ENCODE measurements at places on chromosomes 4 and X. TPM values are rescaled to one million over a fixed set of nuclear protein-coding genes. Genes with fewer than 3 reads are reported as not detected.

PGAM4 gene
- not detected for total RNA-seq

CSAG1 gene
- total RNA-seq = not detected

- DNase-seq = peak; percentile 92
Observed at GRCh38 chrX:134622056-134622812, 36.0 kb downstream of the PLAC1 start.

DNA sequence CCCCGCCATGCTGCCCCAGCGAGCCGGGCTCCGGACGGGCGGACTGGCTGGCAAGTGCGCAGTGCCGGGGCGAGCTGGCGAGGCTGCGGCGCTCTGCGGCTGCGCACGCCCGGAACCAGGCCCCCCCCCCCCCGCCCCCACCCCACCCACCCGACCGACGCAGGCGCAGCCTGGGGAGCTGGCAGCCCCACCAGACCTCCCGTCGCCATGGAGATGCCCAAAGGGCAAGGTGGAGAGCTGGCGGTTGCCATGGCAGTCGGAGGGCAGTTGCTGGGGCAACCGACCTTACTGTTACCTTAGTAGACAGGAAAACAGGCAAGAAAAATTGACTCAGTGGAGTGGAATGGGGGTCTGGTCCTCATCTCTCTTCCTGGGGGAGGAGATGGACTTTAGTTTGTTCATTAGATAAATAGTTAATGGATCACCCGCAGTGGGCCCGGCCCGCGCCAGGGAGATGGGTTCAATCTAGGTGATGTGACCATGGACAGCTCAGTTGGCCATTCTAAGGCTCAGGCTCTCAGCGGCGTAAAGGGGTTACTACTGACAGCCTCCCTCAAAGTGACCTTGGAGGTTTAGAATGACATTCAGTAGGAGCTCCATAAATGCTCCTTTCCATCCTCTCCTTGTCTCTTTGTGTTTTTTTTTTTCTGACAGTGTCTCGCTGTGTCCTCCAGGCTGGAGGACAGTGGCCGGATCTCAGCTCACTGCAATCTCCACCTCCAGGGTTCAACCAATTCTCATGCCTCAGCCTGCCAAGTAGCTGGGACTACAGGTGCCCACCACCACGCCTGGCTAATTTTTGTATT, at the start of gene PCSK1N:
Gene PCSK1N (minus strand): TSS at position 87 of the 806 bp plus-strand sequence. CDS start 78 bp downstream, at position 9.
- no peak for DNase-seq

- DNase-seq = no peak
Observed at GRCh38 chr4:7295197-7295910, 103.0 kb downstream of the SORCS2 start.

GRCh38 chr4:160611181-160611580, 1508.3 kb downstream of the RAPGEF2 start:
- no peak for DNase-seq

GRCh38 chr4:14916554-14917297, 85.6 kb upstream of the CPEB2 start:
- DNase-seq = no peak

DNA sequence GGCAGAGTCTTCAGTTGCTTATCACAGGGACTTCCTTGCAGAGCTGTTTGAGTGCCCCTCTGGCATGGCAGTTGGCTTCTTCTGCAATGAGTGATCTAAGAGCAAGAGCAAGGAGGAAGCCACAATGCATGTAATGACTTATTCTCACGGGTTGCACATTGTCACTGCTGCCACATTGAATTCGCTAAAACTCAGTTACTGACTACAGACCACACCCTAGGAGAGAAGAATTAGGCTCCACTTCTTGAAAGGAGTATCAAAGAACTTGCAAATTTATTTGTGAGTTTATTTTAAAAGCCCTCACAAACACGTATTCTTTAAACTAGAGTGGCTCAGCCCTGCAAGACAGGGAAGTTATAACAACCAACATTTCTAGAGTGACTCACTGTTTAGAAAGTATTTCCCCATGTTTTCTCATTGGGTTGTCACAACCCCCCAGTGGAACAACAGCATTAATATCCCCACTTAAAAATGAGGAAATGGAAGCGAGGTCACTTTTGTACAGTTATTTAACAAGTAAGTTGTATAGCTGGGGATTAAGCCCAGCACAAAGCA, 32.4 kb upstream of the RBPJ start:
- no peak for DNase-seq

DNA sequence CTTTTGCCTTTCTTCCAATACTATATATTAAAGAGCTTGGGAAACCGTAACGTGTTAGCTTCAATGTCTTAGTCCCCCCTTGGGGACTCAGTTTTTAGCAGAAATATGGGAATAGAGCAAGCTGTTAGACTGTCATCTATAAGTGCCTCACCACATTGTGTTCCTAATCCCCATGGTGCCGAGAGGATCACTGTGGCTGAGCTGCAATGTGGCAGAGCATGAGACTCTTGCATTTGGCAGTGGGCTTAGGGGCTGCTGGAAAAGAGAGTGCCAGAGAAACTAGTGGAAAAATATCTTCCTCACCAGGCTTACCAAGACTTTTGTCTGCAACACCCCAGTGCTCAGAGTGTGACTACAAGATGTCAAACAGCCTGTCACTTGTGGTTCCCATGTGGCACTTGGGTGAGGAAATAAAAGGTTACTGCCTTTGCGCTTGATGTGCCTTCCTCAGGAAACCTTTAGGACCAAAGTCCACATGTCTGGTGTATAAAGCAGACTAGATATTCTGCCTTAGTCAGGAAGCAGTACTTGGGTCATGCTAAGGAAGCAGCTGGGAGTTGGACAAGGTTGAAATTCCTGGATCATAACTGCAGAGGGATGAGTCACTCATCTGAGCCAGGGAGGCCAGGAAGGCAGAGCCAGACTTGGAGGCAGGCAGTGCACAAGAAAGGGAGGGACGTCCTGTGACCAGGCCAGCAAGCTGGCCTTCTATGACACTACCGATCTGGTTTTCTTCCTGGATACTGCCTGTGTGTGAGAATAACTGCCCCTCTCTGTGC, 9.7 kb upstream of the MAGEA4 start:
- DNase-seq = peak; percentile 91

DNA sequence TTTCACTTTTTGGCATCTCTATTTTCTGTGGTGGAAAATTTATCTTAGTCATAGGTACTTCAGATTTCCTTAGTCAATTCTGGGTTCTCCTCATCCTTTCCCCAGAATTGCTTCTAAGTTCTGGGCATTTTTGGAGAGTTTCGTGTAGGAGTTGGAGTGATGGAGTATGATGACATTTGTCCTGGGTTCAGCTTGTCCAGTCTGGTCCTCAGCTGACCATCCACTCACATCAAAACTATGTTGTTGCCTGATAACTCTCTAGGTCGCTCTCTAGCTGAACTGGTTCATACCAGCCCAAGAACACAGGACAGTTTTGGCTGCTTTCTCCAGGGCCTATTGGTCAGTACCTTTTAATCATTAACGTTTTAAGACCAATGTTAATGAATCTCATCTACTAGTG, 13.2 kb downstream of the PTTG2 start:
- DNase-seq = no peak

- no peak for DNase-seq
Observed at GRCh38 chr4:156749426-156750403, 221.9 kb downstream of the PDGFC start.
